Fibroblast of skin of right quadriceps (primary cell): ENCODE measurements at places on chromosomes 12 and 14.

DNA sequence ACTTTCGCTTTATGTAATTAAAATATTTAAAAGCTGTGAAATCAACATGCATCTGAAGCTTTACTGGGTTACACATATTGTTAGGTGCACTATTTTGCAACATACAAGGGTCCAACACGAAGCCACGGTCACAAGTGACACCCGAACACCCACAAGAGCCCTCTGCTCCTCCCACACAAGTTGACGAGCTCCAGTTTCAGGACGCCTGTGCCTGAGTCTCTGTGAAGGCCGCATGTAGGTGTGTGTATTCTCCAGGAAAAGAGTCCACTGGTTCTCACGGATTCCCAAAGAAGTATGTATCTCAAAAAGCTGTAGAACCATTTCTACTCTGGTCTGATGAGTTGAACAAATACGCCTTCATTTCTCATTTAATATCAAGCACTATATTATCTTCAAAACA is 12.0 kb downstream of the SLC15A4 start:
- DNase-seq, result no peak

- DNase-seq, result no peak
These were observed 288.2 kb upstream of the TMPO start for GRCh38 chr12:98227162-98227561.

GRCh38 chr14:86462193-86462753 is 932.3 kb downstream of the FLRT2 start:
- DNase-seq, result peak; percentile 11

DNA sequence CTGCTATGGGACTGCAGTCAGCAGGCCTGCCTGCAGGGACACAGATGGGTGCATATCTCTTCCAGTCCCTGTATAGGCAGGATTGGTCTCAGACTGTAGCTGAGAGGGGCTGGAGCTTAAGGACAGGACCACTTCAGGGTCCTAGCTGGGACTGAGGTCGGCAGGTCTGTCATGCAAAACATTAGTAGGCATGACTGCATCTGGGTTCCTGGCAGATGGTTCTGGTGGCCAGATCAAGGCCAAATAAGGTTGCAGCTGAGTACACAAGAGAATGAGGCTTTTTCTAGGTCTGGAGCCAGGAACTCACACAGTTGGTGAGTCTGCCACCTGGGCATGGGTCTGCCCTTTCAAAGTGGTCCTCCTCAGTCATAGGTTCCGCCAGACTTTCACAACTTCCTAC is 155.8 kb downstream of the TPH2 start:
- no peak for DNase-seq

DNA sequence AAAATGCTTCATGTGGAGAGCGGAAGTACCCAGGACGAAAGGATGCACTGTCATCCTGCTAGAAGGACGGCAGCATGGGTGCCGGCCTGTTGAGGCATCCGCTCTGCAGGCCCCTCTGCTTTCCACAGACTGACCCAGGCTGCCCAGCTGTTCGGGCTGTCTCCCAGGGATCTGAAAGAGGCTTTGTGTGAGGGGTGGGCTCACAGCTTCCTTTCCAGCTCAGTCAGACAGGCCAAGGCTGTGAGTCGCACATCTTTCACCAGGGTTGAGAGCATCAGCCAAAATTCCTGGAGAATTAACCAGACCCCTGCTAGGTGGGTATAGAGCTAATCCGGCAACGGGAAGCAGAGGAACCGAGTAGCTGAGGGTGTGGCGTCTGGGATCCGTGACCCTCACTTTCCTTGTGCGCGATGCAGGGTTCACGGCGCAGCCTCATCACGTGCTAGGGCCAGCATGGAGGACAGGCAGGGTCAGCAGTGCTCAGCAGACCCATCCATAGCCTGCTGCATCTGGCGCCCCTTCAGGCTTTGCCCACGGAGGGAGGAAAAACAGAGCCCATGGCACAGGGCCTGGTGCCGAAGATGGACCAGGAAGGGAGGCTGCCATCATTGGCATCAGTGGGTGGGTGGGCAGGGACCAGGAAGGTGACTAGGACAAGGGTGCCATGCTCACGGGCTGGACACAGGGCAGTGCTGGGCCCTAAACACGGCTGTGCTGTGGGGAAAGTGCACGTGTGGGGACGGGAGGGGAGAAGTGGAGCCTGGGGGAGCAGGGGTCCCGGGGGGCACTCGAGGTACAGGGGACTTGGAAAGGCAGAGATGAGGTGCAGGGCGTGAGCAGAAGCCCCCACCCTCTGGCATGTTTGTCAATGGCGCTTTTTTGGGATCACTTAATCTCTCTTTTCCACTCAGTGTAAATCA is 9.2 kb upstream of the SIVA1 start:
- peak; percentile 78 for DNase-seq

GRCh38 chr12:27818401-27818918 is 38.4 kb upstream of the MANSC4 start:
- no peak for DNase-seq

DNA sequence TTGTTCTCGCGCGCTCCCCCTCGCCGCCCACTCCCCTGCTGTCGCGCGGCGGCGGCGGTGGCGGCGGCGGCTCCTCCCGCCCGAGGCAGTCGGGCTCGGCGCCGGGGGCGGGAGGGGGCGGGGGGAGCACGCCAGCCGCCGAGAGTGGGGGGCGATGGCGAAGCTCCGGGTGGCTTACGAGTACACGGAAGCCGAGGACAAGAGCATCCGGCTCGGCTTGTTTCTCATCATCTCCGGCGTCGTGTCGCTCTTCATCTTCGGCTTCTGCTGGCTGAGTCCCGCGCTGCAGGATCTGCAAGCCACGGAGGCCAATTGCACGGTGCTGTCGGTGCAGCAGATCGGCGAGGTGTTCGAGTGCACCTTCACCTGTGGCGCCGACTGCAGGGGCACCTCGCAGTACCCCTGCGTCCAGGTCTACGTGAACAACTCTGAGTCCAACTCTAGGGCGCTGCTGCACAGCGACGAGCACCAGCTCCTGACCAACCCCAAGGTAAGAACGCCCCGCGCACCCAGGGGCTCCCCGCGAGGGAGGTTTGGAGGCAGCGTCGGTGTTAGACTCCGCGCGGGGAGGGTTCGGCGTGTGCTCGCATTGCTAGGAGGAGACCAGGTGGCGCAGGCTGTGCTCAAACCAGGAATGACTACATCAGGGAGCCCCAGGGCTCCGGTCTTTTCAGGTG is 629 bp downstream of the KCNMB4 start:
- DNase-seq, result peak; percentile 30

DNA sequence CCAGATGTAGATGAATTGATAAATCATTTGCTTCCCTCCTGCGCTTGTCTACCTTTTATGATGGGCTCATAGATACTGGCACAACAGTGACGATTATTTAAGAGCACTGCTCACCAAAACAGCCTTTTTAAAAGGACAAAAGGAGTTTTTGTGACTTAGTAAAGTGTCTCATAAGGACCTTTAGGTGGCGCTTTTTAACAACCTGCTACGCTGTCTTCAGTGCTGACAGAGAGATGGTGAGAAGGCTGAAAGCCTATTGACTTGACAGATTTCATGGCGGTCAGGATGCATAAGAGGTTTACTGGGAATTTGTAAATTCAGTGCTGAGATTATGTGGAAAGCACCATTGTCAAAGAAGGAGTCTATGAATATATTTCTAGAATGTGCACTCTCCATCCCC is 87.6 kb downstream of the SLC15A5 start:
- DNase-seq, result no peak

DNA sequence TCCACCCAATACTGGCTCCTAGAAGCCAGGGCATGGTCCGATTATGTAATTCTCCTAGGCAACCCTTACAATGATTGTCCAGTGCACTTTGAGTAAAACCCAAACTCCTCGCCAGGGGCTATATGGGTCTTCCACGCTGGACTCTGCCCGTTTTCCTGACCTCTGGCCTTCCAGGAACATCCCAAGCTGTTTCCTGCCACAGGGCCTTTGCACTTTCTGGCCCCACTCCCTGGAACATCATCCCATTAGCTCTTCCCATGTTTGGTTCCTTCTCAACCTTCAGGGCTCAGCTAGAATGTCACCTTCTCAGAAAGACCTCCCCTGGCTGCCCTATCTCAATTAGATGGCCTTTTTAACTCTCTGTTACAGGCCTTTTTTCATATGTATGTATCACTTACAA is 85.4 kb downstream of the IRF2BPL start:
- no peak for DNase-seq

GRCh38 chr12:56839915-56840325 is 76.8 kb downstream of the HSD17B6 start:
- peak; percentile 35 for DNase-seq

- no peak for DNase-seq
These were observed 254.0 kb upstream of the STXBP6 start for GRCh38 chr14:25303934-25304333.

GRCh38 chr14:88473791-88474190 is 81.0 kb downstream of the PTPN21 start:
- DNase-seq, result no peak

DNA sequence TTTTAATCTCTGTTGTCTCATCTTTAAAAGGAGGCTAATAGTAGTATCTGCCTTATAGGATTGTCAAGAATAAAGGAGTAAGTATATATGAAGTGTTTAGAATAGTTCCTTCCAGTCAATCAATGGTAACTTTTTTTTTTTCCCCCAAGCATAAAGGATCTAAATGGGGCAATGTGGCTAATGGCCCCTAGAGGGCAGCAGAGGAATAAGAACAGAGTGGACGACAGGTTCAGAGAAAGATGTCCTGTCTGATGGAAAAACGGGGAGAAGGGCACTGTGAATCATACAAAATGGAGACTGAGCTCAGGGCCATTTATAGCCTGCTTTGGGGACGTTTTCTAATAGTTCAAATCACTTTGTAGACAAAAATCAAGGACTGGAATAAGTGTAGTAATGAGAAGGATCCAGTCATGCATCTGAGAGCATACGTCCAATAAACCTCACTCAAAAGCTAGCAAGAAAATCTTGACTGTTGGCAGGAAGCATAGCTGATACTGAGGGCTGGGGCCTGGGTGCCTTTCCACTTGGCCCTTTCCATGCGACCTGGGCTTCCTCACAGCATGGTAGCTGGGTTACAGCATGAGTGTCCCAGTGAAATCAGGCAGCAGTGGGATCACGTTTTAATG is 51.3 kb downstream of the IFNG-AS1 start:
- peak; percentile 75 for DNase-seq

GRCh38 chr12:18703321-18703720 is 34.5 kb downstream of the PLCZ1 start:
- no peak for DNase-seq

DNA sequence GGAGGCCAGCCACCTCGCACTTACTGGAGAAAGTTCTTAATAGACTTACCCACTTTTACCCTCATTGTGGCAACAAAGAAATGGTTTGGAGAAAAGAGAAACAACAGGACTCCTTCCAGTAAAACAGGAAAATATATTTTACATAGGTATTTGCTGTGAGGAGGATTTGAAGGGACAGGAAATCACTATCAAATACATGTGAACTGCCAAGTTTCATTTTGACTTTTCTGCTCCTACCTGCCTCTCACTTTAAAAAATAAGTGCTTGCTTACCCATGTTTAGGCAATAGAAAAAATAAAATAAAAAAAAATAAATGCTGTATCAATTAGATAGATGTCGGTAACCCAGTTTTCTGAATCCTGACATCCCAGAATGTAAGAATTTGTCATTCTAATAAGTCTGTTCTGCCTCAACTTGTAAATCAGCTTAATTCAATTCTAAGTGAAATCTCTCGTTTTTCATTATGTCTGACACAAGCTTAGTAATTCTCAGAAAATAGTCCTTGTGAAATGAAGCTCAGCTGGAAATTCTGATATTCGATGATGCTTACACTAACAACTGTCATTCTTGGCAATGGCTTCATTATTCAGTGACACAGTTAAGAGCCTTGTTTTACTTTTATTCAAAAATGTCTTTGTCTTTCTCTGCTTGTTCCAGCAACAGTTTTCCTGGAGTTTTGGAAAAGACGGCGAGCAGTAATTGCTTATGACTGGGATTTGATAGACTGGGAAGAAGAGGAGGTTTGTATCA is 131.3 kb downstream of the SLC5A8 start:
- no peak for DNase-seq

DNA sequence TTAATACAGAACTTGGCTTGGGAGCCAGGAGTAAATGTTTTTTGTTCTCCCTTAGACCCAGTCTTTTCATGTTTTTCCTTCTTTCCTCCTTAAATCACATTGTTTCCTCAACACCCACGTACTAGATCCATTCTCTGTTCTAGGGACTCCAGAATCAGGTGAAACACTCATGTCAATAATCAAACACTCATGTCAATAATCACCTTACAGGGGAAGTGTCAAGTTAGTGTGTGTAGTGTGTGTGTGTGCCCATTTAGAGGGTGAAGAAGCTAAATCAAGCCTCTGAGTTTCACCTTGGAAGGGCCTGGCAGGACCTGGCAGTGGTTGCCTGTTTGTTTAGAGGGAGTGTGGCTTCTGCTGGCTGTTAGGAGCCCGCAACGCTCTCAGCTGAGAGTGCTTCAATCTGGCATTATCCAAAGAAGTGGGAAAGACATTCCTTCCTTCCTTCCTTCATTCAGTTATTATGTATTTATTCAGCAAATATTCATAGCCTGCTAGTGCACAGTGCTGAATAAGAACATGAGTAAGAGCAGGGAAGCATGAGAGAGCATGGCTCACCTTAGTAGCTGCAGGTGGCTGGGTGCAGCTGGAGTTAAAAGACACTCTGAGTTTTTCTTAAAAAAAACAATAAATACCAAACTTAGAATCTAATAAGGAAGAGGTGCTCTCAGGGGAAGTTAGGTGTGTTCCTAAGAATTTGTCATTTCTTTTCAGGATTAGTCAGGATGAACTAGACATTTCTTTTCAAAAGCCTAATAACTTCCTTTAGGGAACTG is 17.6 kb upstream of the EID3 start:
- DNase-seq, result no peak

- no peak for DNase-seq
These were observed 86.6 kb upstream of the SLC24A4 start for GRCh38 chr14:92236243-92236900.

DNA sequence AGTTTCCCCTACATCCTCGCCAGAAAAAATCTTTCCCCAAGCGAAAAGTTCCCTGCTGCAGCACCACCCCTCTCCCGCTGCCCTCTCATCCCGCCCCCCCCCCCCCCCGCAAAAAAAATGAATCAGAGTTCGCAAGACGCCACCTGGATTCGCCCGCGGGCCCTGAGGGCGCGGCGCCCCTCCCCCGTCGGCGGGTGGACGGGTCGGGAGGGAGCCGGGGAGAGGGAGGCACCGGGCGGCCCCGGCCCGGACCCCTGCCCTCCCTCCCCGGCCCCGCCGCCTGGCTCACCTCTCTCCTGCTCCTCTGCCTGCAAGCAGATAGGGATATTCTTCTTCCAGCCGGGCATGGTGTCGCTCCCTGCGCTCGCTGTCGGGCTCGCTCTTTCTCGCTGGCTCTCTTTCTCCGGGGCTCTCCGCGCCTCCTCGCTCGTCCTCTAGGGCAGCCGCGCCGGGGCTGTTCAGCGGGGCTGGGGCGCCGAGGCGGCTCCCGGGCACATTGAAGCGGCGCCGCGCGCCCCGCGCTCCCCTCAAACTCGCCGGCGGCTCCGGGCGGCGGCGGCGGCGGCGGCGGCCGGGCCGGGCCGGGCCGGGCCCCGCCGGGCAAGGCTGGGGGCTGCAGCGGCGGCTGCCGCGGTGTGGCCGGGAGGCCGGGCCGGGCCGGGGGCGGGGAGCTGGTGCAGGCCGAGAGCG is 200.3 kb upstream of the CAND1 start:
- DNase-seq, result peak; percentile 49

DNA sequence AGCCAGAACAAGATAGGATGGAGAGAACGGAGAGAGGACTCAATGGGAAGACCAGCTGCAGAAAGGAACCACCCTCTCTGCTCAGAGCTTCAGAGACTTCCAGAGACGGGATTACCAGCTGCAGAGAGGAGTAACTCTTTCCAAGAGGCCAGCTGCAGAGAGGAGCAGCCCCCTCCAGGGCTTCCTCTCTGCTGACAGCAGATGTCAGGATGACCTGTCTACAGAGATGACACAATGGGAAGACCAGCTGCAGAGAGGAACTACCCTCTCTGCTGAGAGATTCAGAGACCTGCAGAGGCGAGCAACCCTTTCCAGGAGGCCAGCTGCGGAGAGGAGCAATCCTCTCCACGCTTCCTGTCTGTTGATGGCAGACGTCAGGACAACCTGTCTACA is 61.8 kb downstream of the KLRG1 start:
- no peak for DNase-seq
